ENCODE measurements at places on chromosomes 3 and 15.
A peak's percentile ranks its signal among the peaks of the same experiment; 100 is the strongest.

- no peak for DNase-seq
Measured at GRCh38 chr3:183634707-183635106, 716 bp upstream of the KLHL24 start.

- no peak for DNase-seq
Measured at GRCh38 chr3:138943724-138944653, 2.9 kb downstream of the FOXL2 start.

GRCh38 chr3:185308126-185308754 lies 54.4 kb upstream of the EHHADH start:
- DNase-seq = no peak

DNA sequence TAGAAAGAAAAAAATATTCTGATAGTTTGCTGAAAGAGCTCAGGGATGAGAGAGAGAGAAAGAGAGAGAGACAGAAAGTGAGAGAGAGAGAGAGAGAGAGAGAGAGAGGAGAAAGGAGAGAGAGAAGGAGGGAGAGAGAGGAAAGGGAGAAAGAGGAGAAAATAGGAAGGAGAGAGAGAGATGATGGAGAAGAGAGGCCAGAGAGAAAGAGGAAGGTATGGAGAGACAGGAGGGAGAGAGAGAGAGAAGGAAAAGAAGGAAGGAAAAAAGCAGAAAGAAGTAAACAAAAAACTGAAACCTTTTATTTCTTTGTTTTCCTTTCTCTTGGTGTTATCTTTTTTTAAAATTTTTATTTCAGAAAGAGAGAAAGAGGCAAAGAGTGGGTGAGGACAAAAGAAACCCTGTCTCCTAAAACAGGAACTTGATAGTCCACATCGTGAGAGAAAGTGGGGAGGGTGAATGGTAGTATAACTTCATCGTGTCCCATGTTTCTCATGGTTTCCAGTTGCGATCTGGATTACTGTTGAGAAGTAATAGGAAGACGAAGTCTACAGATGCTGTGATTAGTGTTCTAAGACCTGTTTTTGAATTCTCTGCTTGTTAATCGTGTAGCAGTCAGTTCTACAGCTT lies 279.7 kb downstream of the LPP start:
- no peak for DNase-seq

DNA sequence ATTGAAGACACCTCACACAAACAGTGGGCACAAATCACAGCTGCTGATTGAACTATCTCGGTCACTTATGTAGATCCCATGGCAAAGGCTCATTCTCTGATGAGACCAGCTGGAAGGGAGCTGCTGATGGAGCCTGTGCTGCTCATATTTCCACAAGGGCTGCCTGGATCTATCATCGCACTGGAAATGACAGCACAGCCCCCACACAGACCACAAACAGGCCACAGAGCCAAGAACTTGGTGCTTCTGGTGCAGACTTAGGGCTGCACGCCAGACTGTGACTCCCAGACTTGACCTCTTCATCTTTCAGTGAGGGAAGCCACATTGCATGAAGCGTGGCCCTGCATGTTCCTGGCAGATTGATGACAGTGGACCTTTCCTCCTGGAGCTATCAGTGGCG lies 197.6 kb downstream of the MINAR1 start:
- peak; percentile 7 for DNase-seq
